Activated naive CD8-positive, alpha-beta T cell treated with anti-CD3 and anti-CD28 coated beads for 36 hours (primary cell): ENCODE measurements at places on chromosomes 3 and 15.

DNA sequence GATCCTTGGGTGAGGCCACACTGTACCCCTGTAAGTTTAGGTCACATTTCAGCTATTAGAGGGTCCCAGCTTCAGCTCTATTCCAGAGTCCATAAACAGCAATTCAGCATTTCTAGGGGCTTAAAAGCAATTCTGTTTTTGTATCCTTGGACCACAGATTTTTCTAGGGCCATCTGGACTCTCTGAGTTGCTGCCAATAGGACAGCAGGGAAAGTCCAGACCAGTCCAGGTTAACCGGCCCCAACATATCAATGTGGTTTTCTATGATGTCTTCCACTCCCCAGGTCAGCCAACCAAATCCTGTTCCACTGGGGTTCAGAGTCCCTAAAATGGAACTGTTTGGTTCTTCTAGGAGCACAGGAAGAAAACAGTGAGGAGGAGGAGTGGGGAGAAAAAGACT lies 40.0 kb downstream of the TYRO3 start:
- no peak overlapping the region for H3K4me3 ChIP-seq
- peaks cover 11% of the 10 kb centered on the region for H3K27me3 ChIP-seq
- H3K27ac ChIP-seq = no peak overlapping the region
- peaks cover 7% of the 10 kb centered on the region for H3K4me1 ChIP-seq
- no peaks in the 10 kb centered on the region for H3K36me3 ChIP-seq
- DNase-seq = no peak

- peaks cover 2% of the 10 kb centered on the region for H3K4me1 ChIP-seq
- no peaks in the 10 kb centered on the region for H3K27me3 ChIP-seq
- DNase-seq = no peak
- no peak overlapping the region for H3K27ac ChIP-seq
- peaks cover 10% of the 10 kb centered on the region for H3K36me3 ChIP-seq
- no peak overlapping the region for H3K4me3 ChIP-seq
Measured at GRCh38 chr3:138747225-138747624, 87.5 kb downstream of the PIK3CB start.

GRCh38 chr3:112297714-112298113 lies 3.7 kb upstream of the SLC9C1 start:
- DNase-seq = no peak
- peaks cover 2% of the 10 kb centered on the region for H3K36me3 ChIP-seq
- H3K4me3 ChIP-seq = no peak overlapping the region

DNA sequence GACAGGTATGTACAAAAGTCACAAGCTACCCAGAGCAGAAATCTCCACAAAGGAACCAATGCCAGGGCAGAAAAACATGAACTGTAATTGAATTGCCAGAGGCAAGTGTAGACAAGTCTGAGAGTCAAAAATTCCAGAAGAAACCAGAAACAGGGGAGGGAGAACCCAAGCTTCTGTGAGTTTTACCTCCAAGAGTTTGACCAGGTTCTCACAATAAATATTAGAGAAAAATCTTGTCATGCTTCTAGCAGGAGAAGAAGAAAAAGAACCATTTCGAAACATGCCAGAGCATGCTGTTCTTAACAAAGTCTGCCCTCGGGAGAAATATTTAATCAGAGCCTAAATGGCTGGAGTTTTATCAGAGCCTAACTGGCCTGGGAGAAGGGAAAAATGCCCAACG lies 32.5 kb upstream of the AP3B2 start:
- no peak overlapping the region for H3K27ac ChIP-seq
- peaks cover 4% of the 10 kb centered on the region for H3K4me1 ChIP-seq
- no peaks in the 10 kb centered on the region for H3K27me3 ChIP-seq
- peaks cover 2% of the 10 kb centered on the region for H3K36me3 ChIP-seq
- no peak for DNase-seq

DNA sequence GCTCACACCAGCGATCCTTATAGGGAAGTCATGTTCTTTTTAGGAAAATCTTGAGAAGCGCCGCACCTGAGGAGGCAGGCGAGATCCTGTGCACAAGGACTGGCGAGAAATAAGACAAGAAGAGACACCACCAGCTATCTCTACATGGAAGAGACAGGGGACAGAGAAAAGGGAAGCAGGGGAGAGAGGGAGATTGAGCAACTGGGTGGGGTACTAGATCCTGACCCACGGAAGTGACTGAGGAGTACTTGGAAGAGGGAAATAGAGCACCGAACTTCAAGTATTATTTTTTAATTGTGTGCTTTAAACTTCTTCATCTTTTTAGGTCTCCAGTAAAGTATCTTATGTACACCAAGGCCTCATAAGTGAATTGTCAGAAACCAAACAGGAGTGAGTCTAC lies 742.0 kb upstream of the LMCD1 start:
- H3K4me3 ChIP-seq = no peak overlapping the region
- no peaks in the 10 kb centered on the region for H3K4me1 ChIP-seq
- H3K36me3 ChIP-seq = no peaks in the 10 kb centered on the region
- no peak for DNase-seq
- peaks cover 5% of the 10 kb centered on the region for H3K27me3 ChIP-seq

DNA sequence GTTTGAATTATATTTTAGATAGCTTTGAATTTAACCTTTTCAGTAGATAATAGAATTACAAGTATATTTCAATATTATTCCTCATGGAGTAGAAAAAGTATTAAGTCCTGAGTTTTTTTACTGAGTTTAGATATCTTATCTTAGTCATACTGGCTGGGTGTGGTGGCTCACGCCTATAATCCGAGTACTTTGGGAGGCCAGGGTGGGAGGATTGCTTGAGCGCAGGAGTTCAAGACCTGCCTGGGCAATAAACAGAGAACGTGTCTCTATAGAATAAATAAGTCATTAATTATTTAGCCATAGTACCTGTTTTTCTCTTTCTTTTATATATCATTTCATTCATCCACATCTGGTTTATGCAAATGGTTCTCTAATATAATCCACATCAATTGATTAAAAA lies 9.9 kb downstream of the RAP2B start:
- H3K4me1 ChIP-seq = peaks cover 12% of the 10 kb centered on the region
- DNase-seq = no peak
- peaks cover 11% of the 10 kb centered on the region for H3K36me3 ChIP-seq
- no peak overlapping the region for H3K4me3 ChIP-seq
- H3K27ac ChIP-seq = no peak overlapping the region
